ENCODE measurements at places on chromosomes 16 and 17.

GRCh38 chr16:66399930-66400329, 27.2 kb upstream of the BEAN1 start:
- DNase-seq, result no peak

- DNase-seq, result no peak
Observed at GRCh38 chr17:9958586-9959281, 53.7 kb upstream of the RCVRN start.

DNA sequence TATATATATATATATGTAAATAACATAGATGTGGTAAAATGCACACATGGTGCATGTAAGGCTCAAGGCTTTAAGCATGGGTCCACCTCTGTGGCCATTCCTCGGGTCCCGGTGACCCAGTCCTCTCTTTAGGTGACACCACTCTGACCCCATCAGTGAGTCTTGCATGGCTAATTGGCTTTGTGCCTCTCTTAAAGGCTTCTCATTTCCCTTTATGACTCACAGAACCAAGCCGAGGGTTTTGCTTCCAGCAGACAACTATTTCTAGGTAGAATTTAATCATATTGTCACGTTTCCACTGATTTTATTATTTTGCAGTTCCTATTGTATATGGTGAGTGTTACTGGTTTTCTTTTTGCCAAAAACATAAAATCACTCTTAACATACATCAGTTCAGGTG, 59.7 kb downstream of the PLCG2 start:
- DNase-seq, result no peak

- DNase-seq, result peak; percentile 18
Observed at GRCh38 chr16:25018972-25019617, 3.9 kb upstream of the ARHGAP17 start.

GRCh38 chr17:40953881-40954280, 12.9 kb downstream of the KRT39 start:
- DNase-seq, result no peak

GRCh38 chr17:75087182-75087557, 584 bp upstream of the SLC16A5 start:
- no peak for DNase-seq

GRCh38 chr17:60481604-60482003, 44.4 kb downstream of the APPBP2 start:
- DNase-seq, result peak; percentile 92

- no peak for DNase-seq
Observed at GRCh38 chr17:73187203-73187769, 5.6 kb upstream of the COG1 start.

GRCh38 chr17:57955183-57955931, at the start of gene CUEDC1:
Gene CUEDC1, minus strand, starts transcription at chr17:57955412. Its CDS starts 69,848 bp downstream, at chr17:57885564.
- peak; percentile 74 for DNase-seq

DNA sequence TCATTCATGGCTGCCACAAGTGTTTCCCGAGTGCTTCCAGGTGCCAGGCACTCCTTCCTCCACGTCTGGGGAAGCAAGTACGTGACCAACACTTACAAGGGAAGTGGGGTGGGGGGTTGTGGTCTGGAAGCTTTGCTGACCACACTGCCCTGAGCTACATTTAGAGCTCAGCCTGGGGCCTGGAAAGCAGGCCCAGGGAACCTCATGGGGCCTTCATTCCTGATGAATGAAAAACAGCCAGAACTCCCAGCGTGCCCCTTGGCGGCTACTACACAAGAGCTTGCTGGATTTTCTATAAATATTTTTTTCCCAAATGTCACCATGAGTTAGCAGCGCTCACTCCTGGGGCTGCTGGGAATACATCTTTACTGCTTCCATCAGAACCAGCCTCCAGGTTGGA, 73.3 kb downstream of the ABCC12 start:
- DNase-seq, result no peak

- DNase-seq, result no peak
Observed at GRCh38 chr17:2071024-2071385, 16.1 kb downstream of the HIC1 start.

GRCh38 chr17:61710546-61710945, 119.5 kb upstream of the NACA2 start:
- no peak for DNase-seq

GRCh38 chr17:46109603-46110189, 83.5 kb downstream of the KANSL1 start:
- no peak for DNase-seq

- no peak for DNase-seq
Observed at GRCh38 chr16:27728691-27729090, 178.7 kb downstream of the KATNIP start.

DNA sequence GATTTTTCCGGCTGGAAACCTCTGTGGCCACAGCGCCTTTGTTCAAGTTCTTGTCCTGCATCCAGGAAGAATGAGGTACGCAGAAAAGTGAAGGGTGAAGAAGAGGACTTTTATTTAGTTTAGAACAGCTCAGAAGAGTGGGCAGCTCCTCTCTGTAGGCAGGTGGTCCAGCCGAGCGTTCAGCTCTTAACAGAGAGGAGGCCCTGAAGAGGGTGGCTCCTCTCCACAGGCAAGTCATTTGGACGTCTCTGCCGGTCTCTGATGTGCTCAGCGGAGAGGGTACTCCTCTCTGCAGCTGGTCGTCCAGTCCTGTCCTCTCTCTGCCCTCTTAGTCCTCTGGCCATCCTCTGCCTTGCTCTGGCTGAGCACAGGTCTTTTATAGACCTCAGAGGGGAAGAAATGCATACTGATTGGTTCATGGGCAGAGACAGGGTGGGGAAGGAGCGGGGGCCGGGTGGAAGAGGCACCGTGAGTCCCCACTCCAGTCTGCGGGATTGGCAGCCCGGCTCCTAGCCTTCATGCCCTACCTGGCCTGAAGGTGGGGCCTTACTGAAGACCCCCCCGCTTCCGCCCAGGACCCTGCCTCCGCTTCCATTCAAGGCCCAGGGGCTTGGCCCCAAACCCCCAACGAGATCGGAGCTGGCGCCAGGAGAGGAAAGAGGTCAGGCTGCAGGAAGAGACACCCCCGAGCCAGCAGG, 70.0 kb upstream of the NKD1 start:
- no peak for DNase-seq

GRCh38 chr17:4444782-4445473, 11.2 kb downstream of the SPNS3 start:
- DNase-seq, result no peak

- no peak for DNase-seq
Observed at GRCh38 chr16:87550495-87550961, 51.8 kb upstream of the JPH3 start.

GRCh38 chr16:2339521-2340484, 725 bp downstream of the ABCA3 start:
- peak; percentile 50 for DNase-seq

DNA sequence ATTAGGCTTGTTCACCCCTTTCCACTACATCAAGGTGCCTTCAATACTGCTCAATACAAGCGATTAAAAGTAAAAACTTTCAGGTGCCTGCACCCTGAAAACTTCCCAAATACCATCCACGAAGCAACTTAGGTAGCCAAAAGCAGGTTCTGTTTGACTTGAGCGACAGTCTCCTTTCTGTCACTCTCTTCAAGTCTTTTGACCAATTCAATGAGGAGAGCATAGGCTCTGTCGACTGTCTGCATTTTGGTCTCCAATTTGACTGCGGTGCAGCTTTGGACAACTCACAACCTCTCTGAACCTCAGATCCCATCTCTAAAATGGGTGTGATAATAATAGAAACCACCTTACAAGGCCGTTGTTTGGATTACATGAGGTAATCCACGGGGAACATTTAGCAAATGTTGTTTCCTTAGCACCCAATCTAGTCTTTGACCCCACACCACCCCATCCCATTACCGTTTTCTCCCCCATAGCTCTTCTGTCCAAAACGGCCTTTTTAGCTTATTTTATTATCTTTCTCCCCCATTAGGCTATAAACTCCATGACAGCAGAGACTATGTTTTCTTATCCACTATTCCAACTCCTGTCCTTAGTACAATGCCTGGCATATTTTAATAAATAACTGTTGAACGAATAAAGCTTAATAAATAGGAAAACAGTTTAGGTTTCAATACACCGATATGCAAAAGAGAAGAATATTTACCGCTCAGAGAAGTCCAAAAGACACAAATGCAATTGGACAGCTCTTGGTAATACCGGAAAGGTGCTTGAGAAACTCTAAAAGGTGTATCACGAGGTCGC, 999 bp downstream of the MARF1 start:
- DNase-seq, result no peak

DNA sequence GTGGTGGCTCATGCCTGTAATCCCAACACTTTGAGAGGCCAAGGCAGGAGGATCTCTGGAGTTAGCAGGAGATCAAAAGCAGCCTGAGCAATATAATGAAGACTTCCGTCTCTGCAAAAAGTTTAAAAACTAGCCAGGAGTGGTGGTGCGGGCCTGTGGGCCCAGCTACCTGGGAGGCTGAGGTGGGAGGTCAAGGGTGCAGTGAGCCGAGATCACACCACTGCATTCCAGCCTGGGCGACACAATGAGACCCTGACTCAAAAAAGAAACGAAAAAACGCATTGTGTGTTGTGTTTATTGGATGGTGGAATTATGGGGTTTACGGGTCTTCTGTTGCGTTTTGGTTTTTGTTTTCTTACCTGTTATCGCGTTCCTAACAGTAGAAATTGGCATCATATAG, 863 bp upstream of the DDX19A start:
- no peak for DNase-seq

DNA sequence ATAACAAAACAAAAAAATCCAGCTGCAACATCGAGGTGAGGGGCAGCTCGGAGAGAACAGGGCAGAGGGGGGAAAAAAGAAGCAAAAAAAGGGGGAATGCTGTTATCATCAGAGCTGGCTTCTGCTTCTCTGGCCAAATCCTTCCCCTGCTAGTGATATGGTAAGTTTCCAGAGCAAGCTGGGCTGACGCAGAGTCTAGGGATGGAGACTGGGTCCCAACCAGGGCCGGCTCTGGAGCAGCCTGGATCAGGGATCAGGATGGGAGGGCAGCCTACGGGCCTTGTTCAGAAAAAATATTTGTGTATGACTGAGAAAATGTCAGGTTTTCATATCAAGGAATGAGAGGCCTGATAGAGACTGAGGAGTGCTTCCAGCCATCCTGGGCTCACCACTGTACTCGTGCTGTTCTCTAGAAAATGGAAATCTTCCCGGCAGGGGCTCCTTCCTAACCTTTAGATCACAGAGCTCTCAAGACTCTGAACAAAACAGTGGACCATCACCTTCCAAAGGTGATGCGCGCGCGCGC, 726 bp upstream of the C1QTNF1 start:
- no peak for DNase-seq

- no peak for DNase-seq
Observed at GRCh38 chr16:87552772-87553573, 49.3 kb upstream of the JPH3 start.

DNA sequence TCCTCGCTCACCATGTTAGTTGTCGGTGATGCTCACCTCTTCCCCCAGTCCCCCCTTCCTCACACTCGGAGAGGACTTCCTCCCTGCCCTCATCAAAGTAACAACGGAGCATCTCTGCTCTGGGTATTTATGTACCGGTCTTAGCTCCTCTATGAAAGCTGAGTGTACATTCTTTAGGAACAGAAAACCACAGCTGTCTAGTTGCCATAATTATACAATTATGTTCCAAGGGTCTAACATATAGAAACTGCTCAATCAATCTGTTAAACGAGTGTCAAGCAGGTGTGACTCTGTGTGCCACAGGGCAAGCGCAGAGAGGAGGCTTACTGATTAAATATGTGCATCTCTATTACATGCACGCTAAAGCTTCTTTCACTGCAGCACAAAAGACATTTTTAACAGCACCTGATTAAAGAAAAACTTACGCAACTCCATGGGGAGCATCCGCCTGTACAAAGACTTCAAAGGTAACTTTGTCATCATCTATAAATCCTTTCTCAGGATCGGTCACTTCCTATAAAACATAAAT, 37.8 kb downstream of the LITAFD start:
- no peak for DNase-seq

GRCh38 chr16:280005-280460, 358 bp upstream of the ARHGDIG start:
- DNase-seq, result no peak

DNA sequence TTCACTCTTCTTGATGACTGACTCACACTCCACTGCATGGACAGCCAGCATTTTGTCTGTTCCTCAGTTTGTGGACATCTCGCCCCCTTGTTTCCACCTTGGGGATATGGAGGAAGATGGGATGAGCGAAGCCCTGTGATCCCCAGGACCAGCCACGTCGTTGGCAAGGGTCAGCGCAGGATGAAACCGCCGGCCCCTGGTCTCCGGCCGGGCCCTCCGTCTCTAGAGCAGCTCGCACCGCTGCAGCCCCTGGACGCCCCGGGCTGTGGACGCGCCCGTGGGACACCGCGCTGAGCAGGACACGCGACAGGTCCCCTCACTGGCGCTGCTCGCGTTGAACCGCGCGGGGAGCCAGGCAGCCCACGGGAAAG, 604 bp upstream of the ZC3H18 start:
- DNase-seq, result no peak

- no peak for DNase-seq
Observed at GRCh38 chr17:77893144-77894044, 65.1 kb upstream of the TNRC6C start.

DNA sequence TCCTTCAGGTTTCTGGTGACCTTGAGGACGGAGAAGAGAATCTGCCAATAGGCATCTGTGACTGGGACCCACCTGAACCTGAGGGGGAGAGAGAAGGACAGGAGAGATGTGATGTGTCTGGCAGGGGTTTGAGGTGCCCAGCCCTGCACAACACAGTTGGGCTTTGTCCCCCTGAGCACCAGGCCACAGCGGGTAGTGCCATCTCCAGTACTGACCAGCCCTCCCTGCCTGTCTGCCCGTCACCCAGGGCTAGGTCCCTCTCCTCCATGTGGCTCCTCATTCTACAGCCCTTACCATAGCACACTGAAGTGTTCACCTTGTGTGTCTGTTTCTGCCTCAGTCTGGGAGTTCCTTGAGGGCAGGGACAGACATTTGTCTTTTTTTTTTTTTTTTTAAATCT, 30.8 kb downstream of the NLRP1 start:
- no peak for DNase-seq

GRCh38 chr16:89004209-89004831, 27.3 kb upstream of the CBFA2T3 start:
- no peak for DNase-seq

DNA sequence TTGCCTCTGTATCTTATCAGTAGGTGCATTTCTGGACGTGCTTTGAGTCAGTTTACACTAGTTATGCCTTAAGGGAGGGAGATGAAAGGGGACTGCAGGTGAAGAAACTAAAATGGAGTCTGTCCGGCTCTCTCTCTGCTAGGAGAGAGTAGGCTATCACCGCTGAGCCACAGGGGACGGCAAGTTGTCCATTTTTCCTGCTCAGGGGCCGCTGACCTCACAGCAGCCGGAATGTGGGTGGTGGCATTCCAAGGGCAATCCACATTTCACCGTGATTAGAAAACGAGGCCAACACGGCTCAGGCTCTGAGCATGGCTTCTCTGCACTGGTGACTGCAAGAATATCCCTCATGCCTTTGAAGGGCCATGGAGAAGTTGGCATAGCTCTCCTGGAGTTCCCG, 19.0 kb upstream of the KLHDC4 start:
- no peak for DNase-seq

- DNase-seq, result no peak
Observed at GRCh38 chr17:49787884-49788477, 500 bp upstream of the KAT7 start.

- DNase-seq, result peak; percentile 60
Observed at GRCh38 chr17:29042679-29043538, at the start of gene PIPOX. Gene PIPOX, plus strand, starts transcription at chr17:29043141. Its CDS starts 85 bp downstream, at chr17:29043226.

Measured in globus pallidus (tissue), 1 donor.